M059J (cell line): ENCODE measurements at places on chromosomes 3 and 15. TPM values are rescaled to one million over a fixed set of nuclear protein-coding genes. Genes with fewer than 3 reads are reported as not detected.

GRCh38 chr3:34569437-34569836, 771.0 kb downstream of the PDCD6IP start:
- no peak for DNase-seq

Gene ALDH1L1
- total RNA-seq: 0.54 and 1.2 TPM in 2 replicates

DNA sequence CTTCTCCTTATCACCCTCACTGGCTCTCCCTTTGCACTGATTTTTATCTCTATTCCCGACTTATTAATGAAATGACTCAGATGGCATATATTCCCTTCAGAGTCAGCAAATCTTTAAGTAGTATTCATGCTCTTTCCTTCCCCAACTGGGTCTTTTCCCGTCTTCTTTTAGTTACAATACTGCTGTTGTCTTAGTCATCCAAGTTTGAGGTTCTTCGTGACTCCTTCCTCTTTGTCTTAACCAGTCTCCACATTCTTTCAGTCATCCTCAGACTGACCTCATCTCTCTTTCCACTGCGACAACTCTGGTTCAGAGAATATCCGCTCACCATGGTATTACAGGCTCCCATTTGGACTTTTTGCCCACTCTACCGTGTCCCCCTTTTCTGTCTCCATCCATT, 12.4 kb downstream of the WDR5B start:
- DNase-seq: peak; percentile 94

Gene CEMIP
- 2.1 and 4.0 TPM in 2 replicates for total RNA-seq

GRCh38 chr3:42300013-42300412, 34.0 kb upstream of the CCK start:
- peak; percentile 11 for DNase-seq

DNA sequence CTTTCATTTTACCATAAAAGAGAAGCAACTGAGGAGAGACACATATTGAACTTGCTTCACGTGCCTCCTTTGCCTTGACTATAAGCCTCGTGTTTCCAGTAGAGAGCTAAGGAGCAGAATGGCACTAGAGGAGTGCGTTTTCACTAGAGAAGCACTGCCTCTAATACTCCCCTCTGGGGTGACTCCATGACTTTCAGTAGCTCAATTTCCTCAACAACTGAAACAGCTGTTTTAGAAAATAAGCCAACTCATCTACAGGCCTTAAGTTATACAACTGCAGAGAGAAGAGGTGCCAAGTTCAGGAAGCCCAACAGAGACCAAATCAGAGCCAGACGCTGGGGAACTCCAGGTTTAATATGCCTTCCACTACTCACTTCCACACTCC, 1.9 kb downstream of the UBP1 start:
- DNase-seq: peak; percentile 36

- DNase-seq: no peak
Observed at GRCh38 chr3:129867506-129868124, 25.9 kb downstream of the TMCC1 start.

DNA sequence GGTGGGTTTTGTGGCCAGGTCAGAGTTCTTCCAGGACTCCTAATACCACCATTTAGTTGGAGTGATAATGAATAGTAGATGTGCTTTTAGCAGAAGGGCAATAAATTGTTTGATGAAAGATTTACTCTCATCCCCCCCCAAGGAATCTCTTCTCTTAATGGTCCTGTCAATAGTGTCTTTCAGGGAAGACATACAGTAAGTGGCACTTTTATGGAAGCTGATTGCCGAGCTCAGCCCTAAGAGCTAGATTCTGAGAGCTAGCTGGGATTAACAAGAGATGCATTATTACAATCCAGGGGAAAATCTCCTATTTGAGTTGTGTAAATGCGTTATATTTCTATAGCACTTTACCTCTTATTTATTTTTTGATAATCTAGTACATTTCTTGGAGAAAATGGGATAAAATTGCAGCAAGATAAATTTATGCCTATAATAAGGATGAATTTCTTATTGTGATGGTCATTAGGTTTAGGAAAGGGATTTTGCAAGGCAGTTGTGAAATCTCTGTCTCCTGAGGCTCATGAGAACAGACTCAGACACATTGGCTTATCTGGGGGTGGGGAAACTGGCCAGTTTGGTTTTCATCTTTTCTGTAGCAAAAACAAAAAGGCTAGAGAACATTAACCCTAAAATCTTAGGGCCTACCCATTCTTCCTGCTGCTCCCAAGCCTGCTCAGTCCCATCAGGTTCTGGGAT, 41.6 kb upstream of the CLSTN2 start:
- DNase-seq: no peak

- DNase-seq: no peak
Observed at GRCh38 chr3:62546266-62546665, 172.9 kb upstream of the FEZF2 start.

GRCh38 chr3:141853081-141853601, 23.3 kb upstream of the ATP1B3 start:
- peak; percentile 15 for DNase-seq

GRCh38 chr3:66394019-66394752, 106.6 kb downstream of the LRIG1 start:
- DNase-seq: no peak

Gene ANKRD34C
- total RNA-seq: not detected in 2 replicates

GRCh38 chr15:78301828-78302227, 2.4 kb upstream of the SKIC8 start:
- DNase-seq: peak; percentile 38

DNA sequence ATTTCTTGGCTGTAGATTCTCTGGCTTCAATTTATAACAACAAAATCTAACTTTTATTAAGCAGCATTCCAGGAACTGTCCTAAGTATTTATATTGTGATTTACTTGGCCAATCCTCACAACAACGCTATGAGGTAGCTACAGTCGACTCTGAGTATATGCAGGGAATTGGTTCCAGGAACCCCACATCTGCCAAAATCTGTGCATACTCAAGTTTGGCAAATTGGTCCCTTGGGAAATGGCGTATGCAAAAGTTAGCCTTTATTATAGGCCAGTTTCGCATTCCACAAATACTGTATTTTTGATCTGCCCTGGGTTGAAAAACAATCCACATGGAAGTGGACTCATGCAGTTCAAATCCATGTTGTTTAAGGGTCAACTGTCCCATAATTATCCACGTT, 53.9 kb downstream of the RAP2B start:
- DNase-seq: no peak

- DNase-seq: no peak
Observed at GRCh38 chr3:27171113-27171512, 198.1 kb downstream of the NEK10 start.

- DNase-seq: no peak
Observed at GRCh38 chr15:62209322-62209721, 44.2 kb upstream of the C2CD4B start.

DNA sequence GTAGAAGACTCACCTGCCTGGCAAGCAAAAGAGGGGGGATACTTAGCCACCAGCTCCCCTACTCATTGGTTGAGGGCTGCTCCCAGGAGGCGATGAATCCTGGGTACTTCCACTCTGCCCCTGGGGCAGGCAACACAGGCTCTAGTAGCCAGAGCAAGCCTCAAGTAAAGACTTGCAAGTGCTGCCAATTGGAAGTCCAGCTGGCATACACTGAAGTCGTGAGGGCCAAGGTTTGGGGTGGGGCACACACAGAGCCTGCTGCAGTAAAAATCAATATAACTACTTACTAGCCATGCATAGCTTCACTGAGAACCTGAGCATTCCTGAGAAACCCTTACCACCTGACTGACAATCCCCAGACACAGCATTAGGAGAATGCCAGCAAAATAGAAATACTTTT, 123.0 kb upstream of the EIF1B start:
- no peak for DNase-seq

- peak; percentile 63 for DNase-seq
Observed at GRCh38 chr15:89206908-89207331, 14.5 kb downstream of the RLBP1 start.

GRCh38 chr3:64381367-64381766, 156.1 kb upstream of the PRICKLE2 start:
- no peak for DNase-seq

GRCh38 chr15:39304931-39305728, 275.7 kb upstream of the THBS1 start:
- peak; percentile 33 for DNase-seq

DNA sequence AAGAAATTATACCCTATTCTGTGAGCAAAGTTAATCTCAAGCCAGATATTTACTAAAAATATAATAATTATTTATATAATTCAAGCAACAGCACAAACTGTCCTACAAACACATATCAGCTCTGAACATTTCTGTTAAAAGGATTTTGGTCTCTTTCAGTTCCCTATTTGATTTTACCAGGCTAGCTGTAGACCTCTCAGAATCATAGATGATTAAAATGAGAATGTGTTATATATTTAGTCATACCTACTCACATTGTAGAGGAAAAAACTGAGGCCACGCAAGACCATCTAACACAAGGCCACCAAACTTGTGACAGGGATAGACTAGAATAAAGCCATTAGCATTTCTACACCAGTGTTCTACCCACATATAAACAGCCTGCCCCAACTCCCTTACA, 28.5 kb downstream of the ACKR4 start:
- DNase-seq: no peak

- no peak for DNase-seq
Observed at GRCh38 chr3:196883361-196883760, 15.6 kb downstream of the SENP5 start.

DNA sequence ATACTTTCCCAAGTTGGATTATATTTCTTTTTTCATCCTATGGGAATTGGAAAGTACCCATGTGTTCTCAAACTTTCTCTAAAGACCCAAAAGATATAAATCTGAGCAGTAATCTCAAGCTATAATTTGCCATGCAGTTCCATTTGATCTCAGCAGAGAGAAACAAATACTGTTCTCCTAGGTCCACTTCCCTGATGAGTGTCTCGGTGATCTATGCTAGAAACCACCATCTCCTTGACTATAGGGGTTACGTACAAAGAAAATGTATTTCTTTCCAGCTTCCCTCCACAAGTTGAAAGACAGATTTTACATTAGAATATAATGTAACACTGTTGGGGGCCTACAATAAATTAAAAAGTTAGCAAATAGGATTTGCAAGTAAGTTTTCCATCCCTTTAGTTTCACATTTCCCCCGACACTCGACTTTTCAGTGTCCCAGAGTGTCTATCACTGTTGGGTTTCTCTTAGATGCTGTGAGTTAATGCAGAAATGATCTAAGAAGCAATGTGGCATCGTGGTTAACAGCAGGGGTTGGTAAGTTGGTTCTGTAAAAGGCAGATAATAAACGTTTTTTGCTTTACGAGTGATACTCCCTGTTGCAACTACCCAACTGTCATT, 465.1 kb upstream of the CFAP20DC start:
- DNase-seq: no peak

GRCh38 chr3:25782938-25783660, at the start of gene NGLY1:
Gene NGLY1 (minus strand): TSS chr3:25783443. CDS start chr3:25783390, 53 bp downstream.
- DNase-seq: peak; percentile 72

Gene CCDC14
- 42.8 and 59.8 TPM in 2 replicates for total RNA-seq

DNA sequence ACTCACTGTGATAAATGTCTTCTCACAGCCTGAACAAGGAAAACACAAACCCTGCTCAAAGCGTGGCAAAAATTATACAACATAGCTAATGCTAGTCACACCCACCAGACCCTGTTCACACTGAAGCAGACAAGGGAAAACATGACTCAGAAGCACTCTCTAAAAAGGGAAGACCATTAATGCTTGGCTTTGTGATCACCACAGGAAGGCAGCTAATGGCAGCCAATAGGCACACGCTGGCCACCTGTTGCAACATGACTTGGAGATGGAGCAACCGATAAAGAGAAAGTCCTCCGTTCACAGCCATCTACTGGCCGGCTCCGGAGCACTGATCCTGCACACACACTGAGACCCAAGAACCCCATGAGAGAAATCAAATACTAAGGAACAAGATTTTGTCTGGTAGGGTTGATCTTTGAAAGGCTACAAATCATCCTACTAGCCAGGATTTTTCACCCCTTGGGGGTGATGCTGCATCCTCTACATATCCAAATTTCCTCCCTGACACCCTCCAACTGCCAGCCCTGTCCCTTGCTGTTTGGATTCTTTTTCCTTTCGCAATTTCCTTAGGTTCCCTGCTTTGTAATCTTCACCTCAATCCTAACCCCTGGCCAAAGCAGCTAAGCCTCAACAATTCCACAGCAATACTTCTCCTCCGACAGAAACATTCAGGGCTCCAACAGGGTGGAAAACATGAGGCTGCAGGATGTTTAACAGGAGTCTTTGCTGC, 3.2 kb downstream of the ZXDC start:
- DNase-seq: peak; percentile 72

DNA sequence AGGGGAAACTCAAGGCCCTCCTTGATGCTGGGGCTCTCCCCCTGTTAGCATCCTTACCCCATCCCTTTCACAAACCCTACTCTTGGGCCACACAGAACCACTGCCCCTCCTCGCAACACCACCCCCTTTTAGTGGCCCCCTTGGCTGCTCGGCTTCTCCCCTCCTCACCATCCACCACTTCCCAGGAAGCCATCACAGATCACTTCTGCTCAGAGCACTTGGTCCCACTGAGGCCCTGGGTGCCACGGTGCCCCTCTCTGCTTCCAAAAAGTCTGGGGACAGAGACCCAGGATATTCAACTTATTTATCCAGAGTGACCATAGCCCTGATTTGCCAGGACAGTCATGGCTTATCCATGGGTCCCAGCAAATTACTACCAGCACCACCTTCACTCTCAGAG, 2.4 kb downstream of the RHCG start:
- no peak for DNase-seq

Gene LSAMP
- 0.02 and 0.25 TPM in 2 replicates for total RNA-seq

Gene FBXL2
- 2.9 and 3.8 TPM in 2 replicates for total RNA-seq

- no peak for DNase-seq
Observed at GRCh38 chr3:3109407-3110298, 521 bp downstream of the IL5RA start.

DNA sequence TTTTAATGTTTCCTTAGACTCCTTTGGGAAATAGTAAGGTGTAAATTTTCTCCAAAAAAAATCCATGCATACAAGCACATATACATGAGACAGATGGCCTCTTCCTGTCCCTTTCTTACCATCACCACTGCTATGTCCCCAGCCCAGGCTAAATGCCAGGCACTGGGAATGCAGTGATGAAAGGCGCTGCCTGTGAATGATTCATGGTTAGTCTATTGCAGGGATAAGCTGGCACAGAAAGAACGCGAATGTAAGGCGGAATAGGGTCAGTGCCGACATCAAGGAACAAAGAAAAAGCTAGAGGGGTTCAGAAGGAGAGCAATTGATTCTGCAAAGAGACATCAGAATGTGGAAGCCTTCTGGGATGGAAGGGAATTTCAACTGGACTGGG, 36.2 kb upstream of the CFAP161 start:
- peak; percentile 41 for DNase-seq

- DNase-seq: no peak
Observed at GRCh38 chr3:72077473-72078259, 292.7 kb upstream of the PROK2 start.
